NCI-H2029 treated with DMSO at 0.1 percent for 48 hours (cell line): ENCODE measurements at places on chromosomes 7 and 10.

DNA sequence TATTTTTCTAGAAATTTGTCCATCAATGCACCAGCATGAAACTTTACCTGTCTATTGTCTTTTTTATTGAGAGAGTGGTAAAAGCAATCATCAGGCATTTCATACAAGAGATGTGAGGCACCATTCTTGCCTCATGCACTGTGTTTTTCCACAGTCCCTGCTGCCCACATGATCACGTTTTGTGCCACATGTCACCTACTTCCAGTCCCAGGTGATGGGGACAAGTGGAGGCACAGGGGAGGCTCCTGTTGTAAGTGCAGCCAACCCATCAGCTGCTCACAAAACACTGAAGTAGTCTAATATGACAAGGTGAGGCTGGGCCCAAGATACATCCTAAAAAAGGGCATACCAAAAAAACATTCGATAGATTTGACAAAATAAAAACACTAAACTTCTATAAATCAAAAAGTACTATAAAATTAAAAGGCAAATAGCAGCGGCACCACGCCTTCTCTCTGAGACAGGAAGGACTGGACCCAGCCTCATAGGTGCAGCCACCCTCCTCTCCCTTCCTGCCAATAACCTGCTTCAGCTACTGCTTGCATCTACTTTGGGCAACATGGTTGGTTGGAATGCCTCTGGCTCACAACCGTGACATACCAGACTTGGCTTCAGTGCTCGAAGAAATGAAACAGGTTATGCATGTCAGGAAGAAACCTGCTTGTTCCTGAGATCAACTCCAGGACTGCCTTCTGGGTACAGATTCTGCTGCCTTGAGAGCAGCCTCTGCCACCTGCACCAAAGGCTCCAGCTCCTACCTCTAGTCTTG is 2.3 kb downstream of the ZC3HAV1L start:
- no peak for DNase-seq

DNA sequence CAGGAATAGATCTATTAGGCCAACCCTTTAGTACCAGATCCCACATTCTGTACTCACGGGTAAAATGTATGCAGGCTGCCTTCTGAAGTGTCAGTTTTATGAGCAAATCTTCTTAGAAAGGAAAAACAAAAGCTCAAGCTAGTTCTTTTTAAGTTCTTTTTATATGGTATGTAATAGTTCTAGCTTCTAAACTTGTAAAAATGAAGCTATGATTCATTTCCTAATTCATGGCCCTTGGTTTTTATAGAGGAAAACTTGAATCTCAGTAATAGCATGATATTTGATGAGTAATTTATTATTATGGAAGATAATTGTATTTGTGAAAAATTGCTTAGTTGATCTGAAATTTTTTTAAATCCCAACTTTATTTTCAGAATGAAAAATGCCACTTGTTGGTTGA is 54.3 kb downstream of the SLK start:
- no peak for DNase-seq

- no peak for DNase-seq
These were observed 84.9 kb upstream of the GATA3 start for GRCh38 chr10:7969623-7970022.

DNA sequence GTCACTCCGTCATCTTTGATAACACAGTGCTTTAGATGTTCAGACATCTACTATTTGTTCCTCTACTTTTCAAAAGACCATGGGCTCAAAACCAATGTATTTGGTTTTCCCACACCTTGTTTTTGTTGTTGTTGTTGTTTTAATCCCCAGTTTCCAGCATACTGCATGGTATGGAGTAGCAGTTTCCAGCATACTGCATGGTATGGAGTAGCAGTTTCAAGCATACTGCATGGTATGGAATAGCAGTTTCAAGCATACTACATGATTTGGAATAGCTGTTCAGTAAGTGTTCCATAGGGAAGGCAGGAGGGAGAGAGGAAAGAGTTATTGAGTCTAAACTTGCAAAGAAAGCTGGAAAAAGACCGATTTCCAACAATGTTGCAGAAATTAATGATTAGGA is 314.3 kb upstream of the PRKCQ start:
- DNase-seq = no peak

- no peak for DNase-seq
These were observed 72.0 kb downstream of the GOLGA7B start for GRCh38 chr10:97921581-97922021.

DNA sequence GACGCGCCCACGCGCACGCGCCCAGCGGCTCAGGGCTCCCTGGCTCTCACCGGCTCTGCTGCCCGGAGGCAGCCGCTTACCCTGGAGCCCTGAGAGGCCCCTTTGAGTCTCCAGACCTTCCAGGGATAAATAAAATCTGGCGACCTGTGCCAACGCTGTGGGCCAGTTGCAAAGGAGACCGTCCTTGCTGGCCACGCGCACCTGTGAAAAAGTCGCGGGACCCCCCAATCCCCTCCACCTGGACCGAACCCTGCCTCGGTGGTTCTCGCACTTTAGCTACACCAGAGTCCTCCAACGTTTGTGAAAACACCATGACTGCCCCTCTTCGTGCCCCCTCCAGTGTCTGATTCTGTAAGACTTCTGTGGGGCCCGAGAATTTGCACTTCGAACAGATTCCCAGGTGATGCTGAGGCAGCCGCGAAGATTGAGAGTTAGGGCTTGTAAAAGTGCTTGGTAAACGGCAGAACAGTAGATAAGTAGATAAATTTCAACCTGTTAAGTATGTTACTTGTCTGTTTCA is 102.4 kb upstream of the SVIL start:
- DNase-seq = no peak

DNA sequence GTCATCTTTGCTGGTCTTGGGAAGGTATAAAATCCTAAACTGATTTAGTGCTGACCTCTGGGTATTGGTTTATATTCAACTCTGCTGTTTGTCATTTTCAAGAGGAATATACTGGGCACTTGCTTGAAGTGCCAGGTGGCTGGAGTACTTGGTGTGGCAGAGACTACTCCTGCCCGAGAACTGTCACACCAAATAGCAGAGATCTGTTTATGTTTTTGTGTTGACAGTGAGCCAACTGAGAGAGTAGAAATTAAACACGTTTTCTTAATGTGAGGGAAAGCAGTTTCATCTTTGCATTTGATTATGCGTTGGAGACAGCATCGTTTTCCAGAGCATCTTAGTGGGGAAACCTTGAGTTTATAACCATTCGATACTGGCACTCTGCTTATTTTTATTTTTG is 174.4 kb downstream of the CDCA7L start:
- no peak for DNase-seq

DNA sequence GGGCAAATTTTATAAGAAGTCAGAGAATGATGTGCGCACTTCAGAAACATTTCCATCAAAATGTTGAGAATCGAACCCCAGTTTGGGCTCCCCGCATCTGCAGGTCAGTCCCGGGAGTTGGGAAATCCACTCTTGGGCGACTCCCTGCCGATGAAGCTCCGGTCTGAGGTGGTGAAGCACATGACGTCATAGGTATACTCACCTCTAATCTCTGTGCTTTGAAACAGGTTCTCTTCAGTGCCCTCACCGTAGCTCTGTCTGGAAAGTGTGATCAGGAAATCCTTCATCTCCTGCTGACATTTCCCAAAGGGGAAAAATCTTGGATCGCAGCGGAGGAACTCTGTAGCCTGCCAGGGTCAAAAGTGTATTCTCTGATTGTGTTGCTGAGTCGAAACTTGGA is 138.5 kb downstream of the ABCA13 start:
- DNase-seq = no peak
